ENCODE measurements at places on chromosomes 1 and 21.

DNA sequence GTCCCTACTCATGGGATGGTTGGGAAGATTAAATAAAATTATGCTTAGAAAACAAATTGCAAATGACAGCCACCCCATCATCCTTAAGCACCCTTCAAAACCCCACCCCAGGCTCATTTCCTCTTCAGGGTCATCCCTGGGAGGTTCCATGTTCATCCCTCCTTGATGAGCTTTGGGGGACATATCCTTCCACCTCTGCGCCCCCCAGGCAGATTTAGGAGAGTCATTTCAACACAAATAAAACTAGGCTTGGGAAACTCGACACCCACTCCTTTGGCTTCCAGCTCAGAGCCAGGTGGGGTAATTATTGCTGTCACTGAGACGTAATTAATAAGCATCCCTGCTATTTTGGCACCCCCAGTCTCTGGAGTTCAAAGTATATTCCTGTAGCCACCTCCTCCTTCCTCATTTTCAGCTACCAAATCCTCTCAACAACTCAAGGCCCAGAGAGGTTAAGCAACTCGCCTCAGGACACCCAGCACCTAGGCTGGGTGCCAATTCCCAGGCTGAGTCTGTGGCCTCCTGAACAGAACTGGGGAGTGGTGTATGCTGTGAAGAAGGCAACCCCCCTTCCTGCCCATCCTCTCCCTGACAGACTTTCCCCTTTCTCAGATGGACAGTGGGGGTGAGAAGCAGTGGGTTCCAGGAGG lies 595 bp downstream of the CRYBG2 start:
- no peak for DNase-seq

- no peak for DNase-seq
These were observed 3.0 kb upstream of the ADGRL2 start for GRCh38 chr1:81797701-81798100.

DNA sequence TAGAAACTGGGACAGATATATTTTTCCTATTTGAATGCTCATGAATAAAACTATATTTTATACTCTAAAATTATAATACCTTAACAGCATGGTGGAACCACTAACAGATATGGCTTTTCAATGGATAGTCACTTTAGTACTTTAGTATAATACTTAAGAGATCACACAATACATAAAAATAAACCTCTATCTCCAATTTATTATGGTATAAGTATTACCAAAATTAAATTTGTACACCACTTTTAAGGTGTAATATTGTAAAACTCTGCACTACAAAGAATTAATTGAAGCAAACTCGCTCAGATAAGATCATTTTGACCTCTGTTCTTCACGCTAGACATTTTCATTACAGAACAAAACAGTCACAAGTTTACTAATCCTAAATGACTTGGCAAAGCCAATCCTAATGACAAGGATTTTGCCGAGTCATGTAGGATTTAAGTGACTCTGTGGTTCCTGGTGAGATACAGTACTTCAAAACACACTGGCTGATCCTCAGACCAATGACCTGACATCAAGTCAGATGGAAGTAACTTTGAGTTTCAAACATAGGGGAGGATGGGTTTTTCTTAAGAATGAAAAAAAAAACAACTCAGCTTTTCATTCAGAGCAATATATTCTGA lies 200.6 kb downstream of the SMYD3 start:
- no peak for DNase-seq

GRCh38 chr1:246836209-246836966 lies 95.4 kb downstream of the AHCTF1 start:
- DNase-seq: no peak

DNA sequence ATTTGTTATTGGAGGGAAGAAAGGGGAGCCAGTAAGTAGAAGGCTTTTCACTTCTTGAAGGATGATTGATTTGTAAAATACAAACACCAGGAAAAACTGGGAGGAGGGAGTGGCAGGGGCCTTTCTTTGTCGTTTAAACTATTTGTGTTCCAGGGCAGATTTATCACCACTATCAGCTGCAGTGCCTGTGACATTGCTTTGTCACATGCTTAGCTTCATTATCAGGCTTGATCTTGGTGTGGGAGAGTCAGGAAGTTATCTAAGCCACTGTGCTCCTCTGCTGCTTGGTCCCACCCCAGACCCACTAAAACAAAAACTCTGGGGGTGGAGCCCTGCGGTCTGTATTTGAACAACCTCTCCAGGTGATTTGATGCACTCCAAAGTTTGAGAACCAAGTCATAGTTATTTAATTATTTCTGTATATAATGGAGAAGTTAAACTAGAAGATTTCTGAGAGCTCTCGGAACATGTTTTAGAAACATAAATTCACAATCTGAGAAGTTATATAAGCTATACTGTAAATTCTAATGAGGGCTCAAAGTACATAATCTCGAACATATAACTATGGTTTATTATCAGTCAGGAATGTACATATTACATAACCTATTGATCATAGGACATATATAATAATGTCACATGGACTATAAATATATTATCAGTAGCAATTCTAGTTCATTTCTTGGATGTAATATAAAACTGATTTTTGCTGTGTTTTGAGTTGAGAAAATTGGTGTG lies 87.9 kb downstream of the CDC14A start:
- peak; percentile 77 for DNase-seq

DNA sequence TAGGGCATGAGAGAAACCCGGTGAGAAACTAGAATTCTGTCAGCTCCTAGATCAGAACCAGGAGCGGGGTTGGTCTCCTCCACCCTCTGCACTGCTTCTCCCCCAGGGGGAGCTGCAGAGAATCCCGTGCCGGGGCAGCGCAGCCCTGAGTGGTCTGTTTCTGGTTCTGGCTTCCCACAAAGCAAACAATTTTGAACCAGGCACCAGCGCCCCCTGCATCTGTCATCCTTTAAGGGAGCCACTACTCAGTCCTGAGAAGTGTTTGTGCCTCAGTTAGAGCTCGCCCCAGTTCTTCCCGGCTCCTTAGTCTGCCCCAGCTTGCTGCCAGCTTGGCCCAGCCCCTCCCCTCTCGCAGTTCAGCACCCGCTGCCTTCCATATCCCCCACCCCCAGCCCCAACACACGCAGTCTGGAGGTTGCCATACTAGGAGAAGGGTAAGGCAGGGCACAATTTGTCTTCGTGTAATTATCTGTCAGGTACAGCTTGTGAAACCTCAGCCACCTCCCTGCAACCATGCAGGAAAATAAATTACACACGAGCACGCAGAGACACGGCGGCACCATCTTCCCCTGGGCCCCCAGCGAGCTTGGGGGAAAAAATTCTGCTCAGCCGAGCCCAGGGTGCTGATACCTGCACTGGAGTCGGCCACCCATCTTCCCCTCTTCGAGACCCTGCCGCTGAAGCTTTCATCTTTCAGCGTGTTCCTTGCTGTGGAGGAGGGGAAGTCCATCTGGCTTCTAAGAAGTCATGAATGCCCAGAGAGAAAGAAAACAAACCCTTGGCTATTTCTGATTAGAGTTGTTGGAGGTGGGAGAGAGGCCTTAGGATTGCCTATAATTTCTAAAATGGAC lies 62.6 kb upstream of the CD1D start:
- DNase-seq: no peak

- no peak for DNase-seq
These were observed 73.2 kb downstream of the BCAR3 start for GRCh38 chr1:93608187-93609109.

DNA sequence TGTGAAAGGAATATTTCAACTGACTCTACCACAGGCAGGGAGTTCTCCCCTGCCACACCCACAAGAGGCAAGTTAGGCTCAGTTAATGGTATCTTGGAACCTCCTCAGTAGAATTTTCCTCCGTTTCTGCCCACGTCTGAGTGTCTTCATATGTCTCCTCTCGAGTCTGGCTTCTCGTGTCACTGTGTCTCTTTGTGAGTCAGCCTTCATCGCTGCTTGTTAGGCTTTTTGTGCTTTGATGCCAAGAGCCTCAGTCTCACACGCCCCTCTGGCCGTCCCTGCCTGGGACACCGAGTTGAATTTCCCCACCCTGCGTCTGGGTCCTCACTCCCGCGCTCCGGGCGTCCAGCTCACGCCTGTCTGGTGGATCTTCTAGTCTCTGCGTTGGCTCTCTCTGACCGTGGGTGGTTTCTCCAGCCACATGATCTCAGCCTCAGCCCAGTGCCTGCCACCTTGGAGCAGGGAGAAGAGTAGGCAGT lies 125.7 kb upstream of the GADD45A start:
- no peak for DNase-seq

DNA sequence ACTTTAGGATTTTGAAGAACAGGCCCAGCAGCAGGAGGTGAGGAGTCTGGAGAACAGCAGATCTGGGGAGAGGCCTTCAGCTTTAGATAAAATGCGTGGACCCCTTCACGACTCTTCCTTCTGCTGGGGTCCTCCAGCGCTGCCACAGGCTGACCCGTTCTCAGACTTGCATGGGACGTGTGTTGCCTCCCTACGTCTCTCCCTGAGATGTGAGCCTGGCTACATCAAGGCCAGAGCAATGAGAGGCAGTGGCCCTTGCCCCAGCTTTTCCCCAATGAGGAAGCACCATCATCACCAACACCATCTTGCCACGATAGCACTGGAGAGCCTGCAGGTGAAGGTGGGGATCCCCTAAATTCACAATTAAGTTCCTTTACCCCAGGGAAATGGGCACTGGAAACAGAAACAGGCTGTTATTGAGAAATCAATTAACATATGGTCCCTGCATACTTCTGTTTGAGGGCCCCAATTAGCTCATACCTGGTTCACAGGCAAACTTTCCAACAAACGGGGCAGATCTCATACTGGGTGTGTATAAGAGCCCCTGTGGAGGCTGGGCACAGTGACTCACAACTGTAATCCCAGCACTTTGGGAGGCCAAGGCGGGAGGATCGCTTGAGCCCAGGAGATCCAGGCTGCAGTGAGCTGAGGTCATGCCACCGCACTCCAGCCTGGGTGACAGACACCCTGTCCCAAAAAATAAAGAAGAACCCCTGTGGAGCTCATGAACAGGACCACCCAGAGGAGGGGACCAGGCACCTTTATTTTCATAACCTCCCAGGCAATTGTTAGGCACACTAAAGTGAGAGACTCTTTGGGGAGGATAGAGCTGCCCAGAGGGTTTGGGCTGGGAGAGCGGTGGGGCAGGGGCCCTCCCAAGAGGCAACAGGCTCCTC lies 12.1 kb upstream of the ADAMTSL4 start:
- no peak for DNase-seq

GRCh38 chr1:173870252-173871075 lies 2.3 kb downstream of the ZBTB37 start:
- DNase-seq: no peak

- DNase-seq: no peak
These were observed 7.8 kb downstream of the ZNHIT6 start for GRCh38 chr1:85700422-85700821.

GRCh38 chr21:35368326-35368725 lies 319.2 kb upstream of the RUNX1 start:
- no peak for DNase-seq

- no peak for DNase-seq
These were observed 83.5 kb upstream of the CLDN14 start for GRCh38 chr21:36563341-36563926.

- no peak for DNase-seq
These were observed 34.2 kb downstream of the SYF2 start for GRCh38 chr1:25197982-25198662.

- DNase-seq: no peak
These were observed 36.1 kb downstream of the SNAP47 start for GRCh38 chr1:227771326-227771725.

- DNase-seq: no peak
These were observed 11.7 kb upstream of the SLC26A9 start for GRCh38 chr1:205954819-205955404.

DNA sequence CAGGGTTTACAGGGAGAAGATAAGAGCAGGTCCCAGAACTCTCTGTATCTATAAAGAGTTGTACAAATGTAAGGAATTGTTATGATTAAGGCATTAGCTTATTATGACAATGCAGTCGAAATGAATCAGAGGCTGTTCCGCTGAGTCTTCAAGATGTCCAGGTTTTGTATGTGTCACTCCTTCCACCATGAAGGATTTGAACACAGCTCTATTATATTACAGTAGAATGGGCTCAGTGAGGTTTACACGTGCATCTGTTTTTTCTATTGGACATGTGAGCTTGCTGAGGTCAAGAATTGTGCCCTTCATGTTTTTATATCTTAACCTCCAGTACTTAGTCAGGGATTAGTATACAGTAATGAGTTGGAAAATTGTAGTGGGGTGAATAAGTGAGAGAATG lies 86.3 kb downstream of the MPZL1 start:
- no peak for DNase-seq

DNA sequence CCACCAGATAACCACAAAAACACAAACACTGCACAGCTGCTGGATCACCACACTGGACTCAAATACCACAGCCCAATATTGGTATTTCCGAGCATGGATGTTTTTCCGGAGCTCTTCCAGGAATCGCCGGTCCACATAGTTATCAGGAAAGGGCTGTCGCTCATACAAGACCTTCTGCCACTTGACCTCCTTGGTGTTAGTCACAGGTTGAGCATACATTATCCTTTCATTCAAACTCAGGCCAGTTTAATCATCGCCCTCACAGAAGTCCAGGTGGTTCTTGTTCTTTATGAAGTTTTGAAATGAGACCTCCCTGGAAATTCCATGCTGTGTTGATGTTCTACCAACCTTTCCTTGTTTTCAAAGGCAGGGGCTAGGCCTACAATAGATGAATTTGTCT lies 1.5 kb downstream of the PIGC start:
- DNase-seq: no peak

- DNase-seq: no peak
These were observed 10.8 kb downstream of the HHAT start for GRCh38 chr1:210339500-210339899.

DNA sequence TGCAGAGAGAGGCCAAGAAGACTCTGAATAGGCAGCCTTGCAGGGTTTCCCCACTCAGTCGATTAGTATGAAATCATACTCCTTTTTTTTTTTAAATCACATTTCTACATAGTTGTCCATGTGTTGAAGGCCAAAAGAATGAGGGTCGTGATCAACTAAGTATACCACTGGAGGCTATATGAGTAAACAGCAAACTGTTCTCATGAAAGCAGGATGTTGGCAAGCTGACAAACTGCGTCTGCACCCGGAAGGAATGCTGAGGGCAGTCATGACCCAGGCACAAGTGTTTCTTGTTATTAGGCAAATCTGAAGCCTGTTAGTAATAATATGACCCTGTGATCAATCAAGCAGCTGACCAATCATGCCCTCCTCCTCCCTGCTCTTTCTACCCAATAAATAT lies 213.2 kb downstream of the USH2A start:
- no peak for DNase-seq

GRCh38 chr1:229432905-229433304 lies 989 bp downstream of the ACTA1 start:
- DNase-seq: no peak

- DNase-seq: no peak
These were observed 421.9 kb upstream of the ADAMTS5 start for GRCh38 chr21:27388825-27389224.

GRCh38 chr1:178050084-178050483 lies 43.8 kb upstream of the RASAL2 start:
- no peak for DNase-seq

DNA sequence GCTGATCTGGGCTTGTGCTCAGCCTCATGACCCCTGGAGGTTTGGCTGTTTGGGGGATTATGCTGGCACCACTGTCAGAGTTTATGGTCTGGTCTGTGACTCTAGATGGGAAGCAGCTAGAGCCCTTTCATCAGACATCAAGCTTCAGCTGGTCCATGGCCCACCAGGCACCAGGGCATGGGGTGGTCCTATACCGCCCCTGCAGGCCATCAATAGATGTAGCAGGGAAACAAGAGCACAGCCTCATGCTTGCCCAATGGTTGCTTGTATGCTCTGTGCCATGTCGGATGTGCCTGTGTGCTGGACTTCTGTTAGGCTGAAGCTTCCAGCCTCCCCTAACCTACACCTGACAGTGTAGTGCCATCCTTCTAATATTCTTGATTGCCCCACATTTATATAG lies 71.1 kb upstream of the CD34 start:
- DNase-seq: no peak

Measured in stimulated activated CD8-positive, alpha-beta memory T cell treated with anti-CD3 and anti-CD28 coated beads, Interleukin-7, amount 100 ng/mL, for 48 hours (primary cell).